Stimulated activated naive B cell treated with anti-CD40 and anti-IgM and Interleukin-4, amounts not matched to agents 10 μg/mL and 1 μg/mL and 100 μg/mL, for 72 hours (primary cell): ENCODE measurements at places on chromosomes 7 and 10.

- DNase-seq = no peak
Observed at GRCh38 chr7:95589031-95589430, 7.3 kb downstream of the PDK4 start.

- DNase-seq = no peak
Observed at GRCh38 chr10:72782649-72783330, 90.8 kb downstream of the MCU start.

- no peak for DNase-seq
Observed at GRCh38 chr7:28571405-28571804, 159.1 kb downstream of the CREB5 start.

DNA sequence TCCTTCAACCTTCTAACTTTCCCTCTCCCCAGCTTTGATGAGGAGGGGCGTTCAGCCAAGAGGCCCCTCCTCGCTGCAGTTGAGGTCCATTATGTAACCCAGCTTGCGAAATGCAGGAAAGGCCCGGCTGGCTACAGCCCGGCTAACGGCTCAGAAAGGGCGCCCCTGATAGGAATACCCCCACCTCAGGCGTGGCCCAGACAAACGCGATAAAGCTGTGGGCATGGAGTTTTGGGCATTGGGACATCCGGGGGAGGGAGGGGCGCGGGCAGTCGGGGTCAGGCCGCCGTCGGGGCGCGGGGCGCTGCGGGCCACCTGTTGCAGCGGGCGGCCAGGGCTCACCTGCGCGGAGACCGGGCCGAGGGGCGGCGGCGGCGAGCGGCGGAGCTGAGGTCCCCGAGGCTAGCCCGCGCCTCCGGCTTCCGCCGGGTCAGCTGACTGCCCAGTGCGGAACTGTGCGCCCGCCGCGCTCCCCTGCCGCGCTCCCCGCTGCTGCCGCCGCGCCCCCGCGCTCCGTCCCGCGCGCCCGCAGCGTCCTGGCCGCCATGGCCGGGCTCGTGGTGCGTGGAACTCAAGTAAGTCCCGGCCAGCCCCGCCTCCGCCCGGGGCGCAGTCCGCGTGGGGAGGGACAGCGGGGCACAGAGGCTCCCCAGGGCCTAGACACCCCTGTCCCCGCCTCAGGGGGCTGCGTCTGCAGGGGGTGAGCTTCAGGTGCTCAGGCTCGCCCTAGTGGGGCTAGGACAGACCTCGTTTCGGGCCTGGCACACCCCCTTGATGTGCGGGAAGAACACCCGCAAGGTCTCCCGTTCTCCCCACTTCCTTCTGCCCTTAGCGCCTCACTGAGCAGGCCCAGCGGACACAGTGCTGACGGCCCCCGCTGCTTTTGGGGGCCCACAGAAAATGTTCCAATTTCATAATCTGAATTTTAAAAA lies at the start of gene LRMDA:
Gene LRMDA, plus strand, starts transcription at position 445 of the 932 bp plus-strand sequence.
- DNase-seq = no peak

GRCh38 chr10:99537989-99538917 lies 5.5 kb downstream of the NKX2-3 start:
- no peak for DNase-seq

DNA sequence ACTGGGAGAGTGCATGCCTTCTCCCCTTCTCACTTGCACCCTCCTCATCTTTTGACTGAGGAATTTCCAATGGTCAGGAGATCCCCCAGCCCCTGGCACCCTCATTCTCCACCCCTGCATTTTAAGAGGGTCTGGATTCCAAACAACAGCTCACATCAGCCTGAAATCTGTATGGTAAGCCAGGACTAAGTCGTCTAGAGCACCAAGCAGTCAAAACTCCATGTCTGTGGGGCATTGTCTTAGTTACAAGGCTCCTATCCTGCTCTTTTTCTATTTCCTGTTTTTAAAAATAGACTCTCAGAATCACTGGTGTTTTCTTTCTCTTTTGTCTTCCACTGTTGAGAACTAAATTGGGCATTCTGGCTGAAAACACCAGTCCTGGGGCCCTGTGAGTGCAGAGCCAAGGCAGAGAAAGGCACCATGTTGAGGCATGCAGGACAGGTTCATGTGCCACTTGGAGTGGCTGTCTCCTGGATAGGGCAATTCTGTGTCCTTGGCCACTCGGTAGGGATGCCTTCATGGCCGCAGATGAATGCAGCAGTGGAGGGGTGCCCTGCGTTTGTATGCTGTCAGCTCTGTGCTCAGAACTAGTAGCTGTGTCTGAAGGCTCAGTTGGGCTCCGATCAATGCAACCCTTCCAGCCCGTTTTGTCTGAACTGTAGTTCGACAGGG lies 216.6 kb upstream of the YAE1 start:
- DNase-seq = no peak

DNA sequence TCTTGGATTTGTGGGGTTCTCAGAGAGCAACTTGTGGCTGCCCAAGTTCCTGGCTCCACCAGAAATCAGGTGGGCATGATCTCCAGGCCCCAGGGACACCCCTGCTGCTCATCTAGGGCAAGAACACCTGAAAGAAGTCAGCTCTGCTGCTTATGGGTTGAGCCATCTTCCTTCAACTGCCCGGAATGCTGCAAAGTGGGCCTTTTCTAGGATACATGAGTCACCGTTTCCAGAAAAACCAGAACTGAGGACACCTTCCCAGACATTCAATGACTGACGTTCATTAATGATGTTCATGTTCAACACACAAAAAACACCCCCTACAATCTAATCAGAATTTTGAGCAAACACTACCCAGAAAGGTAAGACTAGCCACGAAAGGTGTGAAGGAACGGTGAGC lies 98.0 kb downstream of the MAD1L1 start:
- DNase-seq = no peak

GRCh38 chr7:79180533-79180932 lies 272.9 kb downstream of the MAGI2 start:
- no peak for DNase-seq

- no peak for DNase-seq
Observed at GRCh38 chr7:17302575-17303142, 4.2 kb downstream of the AHR start.

GRCh38 chr7:1942941-1943289 lies 272.8 kb downstream of the ELFN1 start:
- DNase-seq = no peak

- no peak for DNase-seq
Observed at GRCh38 chr10:103915796-103916195, 2.2 kb downstream of the STN1 start.

DNA sequence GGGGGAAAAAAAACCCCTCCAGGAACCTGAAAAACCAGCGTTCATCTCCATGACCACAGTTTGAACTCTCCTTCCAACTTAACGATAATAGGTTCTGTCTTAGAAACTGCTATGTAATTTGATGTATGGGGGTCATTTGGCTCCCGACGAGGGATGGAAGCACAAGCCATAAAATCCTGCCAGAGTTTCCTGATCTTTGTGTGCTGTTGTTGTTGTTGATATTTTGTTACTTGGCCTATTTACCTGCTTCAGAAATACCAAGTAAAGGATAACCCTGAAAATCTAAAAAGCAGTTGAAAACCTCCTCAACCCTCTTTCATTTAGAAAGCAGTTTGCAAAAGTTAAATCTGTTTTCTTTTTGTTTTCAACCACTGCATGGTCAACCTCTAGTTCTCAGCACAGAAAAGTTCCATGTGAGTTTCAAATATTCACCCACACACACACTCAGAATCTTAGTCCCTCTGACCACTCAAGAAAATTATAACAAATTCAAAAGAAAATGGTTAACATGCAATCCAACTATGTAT lies 9.3 kb upstream of the HOXA2 start:
- DNase-seq = no peak

GRCh38 chr7:130667593-130668257 lies 823 bp downstream of the COPG2 start:
- DNase-seq = no peak

DNA sequence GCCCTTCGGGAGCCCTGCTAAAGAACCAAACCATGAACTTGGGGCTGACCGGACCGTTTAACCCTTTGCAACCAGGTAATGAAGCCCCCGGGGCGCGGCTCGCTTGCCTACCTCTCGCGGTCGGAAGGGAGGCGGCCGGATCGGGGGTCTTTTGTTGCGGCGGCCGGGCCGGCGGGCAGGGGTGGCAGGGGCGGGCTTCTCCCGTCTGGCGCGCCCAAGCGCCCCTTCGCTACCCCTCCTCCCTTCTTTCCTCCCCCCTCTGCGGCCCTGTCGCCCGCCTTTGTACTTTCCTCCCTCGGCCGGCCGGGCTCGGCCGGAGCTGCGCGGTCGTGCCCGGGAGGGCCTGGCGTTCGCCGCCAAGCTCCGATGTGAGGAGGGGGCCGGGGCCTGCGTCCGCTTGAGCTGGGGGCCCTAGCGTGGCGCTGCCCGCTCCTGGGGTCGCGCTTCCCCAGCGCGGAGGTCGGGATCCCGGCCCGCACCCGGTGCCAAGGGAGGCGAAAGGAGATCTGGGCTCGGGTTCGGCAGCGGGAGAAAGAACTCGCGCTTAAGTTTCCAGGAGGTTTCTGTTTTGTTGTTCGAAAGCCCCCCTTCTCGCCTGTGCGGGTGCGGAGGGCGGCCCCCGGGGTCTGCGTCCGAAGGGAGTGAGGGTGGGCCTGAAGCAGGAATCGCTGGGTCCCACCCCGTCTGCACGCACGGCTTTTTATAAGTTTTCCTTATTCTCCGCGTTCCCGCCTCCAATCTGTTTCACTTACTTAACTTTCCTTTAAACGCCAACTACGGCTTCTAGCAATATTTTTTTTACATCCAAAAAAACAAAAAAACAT lies 436.8 kb upstream of the GALNT17 start:
- DNase-seq = peak; percentile 6

DNA sequence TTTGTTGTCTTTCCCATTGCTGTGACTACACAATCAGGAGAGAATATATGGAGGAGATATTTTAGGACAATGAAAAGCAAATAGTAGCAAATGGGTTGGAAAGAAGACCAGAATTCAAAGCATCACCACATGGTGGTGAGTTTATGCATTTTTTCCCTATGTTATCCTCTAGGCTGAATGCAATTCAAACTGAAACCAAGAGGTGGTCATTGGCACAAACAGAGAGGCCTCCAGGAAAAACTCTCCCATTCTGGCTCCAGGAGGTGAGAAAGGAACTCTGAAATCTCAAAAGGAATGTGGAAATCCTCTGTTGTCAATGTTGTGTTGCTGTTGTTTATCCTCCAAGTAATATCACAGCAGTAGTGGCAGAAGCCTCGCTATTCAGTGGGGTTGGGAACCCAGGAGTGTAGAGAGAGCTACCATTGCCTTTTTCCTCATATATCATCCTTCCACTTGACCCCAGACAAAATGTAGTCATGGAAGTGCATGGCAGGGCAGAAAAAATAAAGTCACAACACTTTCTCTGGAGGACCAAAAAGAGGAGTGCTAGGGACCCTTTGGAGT lies 819.1 kb downstream of the GRID1 start:
- DNase-seq = no peak

DNA sequence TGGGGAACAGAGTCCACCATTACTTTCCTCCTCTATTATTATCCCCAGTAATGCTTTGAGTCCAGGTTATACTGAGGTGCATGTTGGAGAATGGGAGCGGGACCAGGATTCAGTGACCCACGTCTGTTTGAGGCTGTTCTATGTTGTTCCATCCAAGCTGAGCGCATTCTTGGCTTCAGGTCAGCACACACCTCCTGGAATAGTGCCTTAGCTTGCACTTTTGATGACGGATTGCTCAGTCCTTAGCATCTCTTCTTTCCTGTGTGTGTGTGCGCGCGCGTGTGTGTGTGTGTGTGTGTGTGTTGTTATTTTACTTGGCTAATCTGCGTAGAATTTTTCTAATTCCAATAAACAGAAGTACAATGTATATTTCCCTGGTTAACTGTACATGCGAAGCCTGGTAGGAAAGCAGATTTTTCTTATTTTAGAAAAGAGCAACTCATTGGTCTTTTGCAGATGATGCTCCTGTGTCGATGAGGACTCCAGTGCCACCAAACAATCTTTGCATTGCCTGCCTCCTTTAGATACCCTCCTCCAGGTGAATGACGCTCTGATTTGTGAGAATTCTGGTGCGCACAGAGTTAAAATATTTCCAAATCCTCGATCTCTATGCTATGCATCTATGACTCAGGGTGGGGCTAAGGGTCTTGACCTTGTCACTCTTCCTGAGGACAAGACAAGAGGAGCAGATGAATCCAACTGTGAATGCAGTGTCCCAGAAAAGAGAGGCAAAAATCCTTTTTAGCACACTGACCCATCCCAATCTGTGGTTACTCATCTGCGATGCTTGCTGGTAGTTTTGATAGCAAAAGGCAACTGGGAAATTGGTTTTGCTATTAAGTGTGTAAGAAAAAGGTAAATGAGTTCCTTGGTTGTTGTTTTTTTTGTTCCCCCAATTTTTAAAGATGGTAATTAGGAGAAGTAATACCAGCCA lies 13.3 kb upstream of the CELF2 start:
- no peak for DNase-seq

GRCh38 chr7:151032936-151033863 lies 5.0 kb downstream of the ABCB8 start:
- DNase-seq = no peak

DNA sequence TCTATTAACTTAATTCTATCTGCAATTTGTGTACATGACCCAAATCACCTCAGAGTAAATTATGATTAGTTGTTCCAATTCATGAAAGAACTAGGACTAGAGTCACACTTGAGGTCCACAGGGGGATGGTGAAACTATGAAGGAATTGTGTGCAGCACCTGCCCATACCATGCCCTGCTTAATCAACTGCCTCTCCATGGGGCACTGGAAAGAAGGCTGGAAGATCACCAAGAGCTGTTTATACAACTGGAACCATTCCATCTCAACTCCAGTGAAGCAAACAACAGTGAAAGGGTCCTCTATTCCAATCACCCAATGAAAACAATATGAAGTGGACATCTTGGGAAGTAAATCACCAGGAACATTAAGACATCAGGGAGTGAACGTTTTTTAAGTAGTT lies 98.7 kb upstream of the SEMA3D start:
- no peak for DNase-seq

DNA sequence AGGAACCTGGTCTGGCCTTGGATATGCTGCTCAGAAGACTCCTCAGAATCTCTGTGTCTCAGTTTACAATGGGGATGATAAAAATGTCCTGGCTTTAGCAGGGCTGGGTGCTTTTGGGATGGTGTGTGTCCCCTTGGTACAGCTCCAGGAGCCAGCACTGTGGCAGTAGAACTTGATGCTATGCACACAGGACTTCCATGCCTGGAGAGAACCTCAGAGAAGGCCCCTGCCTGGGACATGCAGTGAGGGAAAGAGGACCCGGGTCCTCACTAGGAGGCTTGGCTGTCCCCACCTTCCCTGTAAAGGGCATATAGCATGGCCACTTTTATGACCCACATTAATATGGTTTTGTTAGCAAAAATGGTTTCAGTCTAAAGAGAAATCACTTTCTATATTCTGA lies 100.5 kb downstream of the GLRX3 start:
- DNase-seq = no peak

GRCh38 chr10:72248468-72249151 lies 25.1 kb upstream of the DDIT4 start:
- DNase-seq = peak; percentile 85
